ENCODE measurements at places on chromosomes 3 and 15. TPM values are rescaled to one million over a fixed set of nuclear protein-coding genes. Genes with fewer than 3 reads are reported as not detected.
A peak's percentile ranks its signal among the peaks of the same experiment; 100 is the strongest.

COLQ gene
- total RNA-seq, result 0.18 TPM

DNA sequence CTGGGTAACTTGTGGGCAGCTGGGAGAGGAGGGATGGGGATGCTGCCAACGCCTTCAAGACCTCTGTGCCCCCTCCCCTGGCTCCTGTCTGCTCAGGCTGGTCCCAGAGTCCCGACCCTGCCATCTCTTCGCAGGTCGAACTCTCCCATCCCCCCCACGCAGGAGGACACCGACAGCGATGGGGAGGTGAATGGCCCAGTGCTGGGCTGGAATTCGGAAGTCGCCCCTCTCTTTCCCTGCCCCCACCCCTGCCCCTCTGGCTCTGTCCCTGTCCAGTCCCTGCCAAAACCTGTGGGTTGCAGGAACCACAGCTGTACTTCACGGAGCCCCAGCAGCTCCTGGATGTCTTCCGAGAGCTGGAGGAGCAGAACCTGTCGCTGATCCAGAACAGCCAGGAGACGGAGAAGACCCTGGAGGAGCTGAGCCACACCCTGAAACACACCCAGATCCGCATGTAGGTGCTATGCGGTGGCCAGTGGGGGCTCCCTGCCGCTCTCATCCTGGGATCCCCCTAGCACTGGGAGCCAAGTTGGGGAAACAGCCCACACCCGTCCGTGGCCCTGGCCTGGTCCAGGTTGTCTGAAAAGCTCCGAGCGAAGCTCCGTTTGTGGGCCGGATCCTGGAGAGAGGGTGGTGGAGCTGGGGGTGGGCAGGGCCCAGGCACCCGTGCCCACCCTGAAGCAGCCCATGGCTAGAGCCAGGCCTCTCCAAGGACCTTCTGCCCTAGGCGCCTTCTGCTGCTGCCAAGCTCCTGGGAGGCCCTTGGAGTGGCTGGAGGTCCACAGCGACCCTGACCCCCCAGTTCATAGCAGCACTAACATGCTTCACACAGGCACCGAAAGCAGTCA, 28.7 kb downstream of the CFAP100 start:
- DNase-seq, result no peak

MYZAP gene
- total RNA-seq, result not detected

DNA sequence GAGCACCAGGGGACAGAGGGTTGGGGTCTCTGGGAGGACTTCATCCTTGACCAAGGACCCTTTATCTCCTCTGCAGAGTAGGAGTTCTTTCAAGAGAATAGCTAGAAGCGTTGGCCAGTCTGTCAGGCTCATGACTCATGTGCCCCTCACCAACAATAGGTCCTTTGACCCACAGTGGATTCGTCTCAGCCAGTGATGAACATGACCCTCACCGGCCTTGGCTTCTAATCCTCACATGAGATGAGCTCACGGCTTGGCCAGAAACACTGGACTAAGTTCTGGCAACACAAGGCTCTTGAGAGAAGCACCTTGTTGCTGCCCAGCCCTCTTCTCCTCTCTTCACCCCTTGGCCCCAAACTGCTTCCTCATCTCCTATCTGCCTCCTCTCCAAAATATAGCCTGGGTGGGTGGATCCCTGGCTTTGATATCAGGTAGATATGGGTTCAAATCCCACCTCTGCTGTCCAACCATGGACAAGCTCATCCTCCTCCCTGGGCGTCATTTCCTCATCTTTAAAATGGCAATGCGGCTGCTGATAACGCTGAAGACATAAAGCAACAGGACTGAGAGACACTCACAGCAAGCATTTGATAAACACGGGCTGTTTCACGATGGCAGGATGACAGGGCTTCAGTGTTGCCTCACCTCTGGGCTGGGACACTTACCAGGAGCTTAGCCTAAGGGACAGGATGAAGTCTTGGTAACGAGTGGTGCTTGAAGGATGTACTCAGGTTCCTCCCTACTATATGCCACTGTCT, 446.7 kb upstream of the PROK2 start:
- DNase-seq, result no peak

DNA sequence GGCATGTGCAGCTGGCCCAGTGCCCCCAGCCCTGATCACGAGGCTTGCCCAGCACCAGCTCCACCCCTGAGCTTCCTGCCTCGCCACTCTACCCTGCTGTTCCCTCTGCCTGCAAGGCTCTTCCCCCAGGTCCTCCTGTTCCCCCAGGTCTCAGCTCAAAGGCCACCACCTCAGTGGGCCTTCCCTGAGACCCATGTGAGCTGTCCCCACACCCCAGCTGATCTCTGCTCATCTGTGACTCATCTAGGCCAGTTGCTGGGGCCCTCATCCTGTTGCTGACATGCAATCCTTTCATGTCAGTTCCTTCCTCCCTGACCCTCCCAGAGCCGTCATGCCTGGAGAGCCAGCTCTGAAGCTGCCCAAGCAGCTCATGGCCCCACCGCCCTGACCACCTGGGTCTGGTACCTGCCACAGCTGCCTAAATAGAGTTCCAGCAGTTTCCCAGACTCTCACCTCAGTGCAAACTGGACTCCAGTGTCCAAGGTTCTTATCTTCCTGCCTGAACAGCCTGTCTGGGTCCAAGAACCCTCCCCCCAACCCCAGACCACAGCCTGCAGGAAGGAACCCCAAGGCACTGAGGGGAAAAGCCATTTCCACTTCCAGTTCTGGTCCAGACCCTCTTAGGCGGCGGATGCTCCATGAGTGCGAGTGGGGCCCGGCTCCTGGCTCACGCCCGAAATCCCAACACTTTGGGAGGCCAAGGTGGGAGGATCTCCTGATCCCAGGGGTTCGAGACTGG, 116.6 kb upstream of the IQSEC1 start:
- peak; percentile 36 for DNase-seq

OR5H14 gene
- total RNA-seq, result not detected

XIRP1 gene
- under 0.01 TPM for total RNA-seq

GRCh38 chr15:88127432-88127790, 129.1 kb downstream of the NTRK3 start:
- no peak for DNase-seq

GRCh38 chr15:57649138-57649537, 57.4 kb upstream of the POLR2M start:
- no peak for DNase-seq

DNA sequence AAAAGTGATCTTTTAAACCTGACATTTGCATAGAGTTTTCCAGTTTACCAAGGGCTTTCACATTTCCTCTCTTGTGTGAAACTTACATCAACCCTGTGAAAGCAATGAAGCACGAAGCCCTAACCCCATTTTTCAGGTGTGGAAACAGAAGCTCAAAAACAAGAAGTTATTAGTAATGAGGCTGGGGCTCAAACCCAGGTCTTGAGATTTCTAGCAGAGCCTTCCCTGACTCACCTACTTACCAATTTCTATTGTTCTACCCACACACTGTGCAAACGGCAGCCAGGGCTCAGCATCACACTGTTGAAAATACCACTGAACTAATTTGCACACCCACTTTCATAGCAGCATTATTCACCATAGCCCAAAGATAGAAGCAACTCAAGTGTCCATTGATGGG, 117.8 kb upstream of the IGF1R start:
- no peak for DNase-seq

DNA sequence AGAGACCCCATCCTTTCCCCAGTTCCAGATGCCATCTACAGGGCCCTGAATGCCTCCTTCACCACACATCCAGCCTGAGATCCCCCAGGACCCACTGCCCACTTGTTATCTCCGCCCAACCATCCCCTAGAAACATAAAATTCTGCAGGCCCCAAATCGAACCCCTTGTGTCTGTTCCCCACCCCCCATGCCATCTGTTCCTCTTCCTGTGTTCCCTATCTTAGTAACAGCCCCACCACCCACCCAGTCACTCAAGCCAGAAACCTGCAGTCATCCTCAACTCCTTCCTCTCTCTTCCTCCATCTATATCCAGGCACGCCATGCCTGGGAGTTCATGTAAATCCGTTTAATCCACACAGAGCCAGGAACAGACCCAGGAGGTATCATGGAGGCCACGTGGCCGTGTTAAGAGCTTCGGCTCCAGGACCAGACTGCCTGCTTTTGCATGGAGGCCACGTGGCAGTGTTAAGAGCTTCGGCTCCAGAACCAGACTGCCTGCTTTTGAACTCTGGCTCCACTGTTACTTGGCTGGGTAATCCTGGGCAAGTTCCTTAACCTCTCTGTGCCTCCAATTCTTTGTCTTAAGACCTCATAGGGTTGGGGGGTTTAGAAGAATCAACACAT, 4.8 kb downstream of the CSRNP1 start:
- DNase-seq, result no peak

DNA sequence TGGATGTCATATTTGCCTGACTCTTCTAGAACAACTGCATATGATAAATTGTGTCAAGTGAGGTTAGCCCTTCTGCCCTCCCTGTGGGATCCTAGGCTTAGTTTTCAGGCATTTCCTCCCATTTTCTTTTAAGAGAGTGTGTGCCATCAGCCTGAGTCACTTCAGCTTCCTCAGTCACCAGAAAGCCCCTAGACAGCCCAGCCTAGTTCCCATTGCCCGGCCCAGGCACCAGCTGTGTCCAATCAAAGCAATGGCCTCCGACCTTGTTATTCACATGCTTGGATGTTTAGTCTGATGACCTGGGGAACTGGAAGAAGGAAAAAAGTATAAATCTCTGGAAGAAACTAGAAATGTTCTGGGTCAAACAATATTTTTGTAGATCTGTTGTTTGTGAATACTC, 221.9 kb upstream of the LRIG1 start:
- DNase-seq, result peak; percentile 95

DNA sequence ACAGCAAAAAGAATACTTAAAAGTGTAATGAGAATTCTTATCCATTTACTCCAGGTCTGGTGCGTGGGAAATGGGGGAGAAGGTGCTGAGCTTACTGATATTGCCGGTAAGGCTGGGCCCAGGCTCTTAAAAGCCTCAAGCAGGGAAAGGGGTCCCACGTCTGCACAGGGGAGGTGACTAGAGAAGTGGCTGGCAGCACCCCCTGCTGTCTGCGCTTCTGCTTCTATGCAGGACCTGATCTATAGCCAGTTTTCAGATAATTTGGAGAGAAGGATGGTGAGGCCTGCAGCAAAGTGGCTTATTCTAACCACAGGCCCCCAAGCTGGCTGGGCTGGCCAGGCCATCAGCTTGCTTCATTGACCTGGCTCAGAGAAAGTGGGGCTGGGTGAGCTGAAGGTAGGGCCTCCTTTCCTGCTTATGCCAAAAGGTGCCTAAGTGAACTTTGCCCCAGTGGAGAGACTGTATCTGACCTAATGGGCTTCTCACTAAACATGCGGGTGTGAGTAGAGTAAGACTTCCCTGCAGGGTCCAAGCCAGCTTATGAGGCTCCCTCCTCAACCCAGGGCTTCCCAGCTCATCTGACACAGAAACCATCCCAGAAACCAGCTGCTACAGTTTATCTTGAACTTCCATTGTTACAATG, 30.9 kb upstream of the ATP1B3 start:
- no peak for DNase-seq

GRCh38 chr3:52147804-52148203, 6.4 kb downstream of the POC1A start:
- peak; percentile 69 for DNase-seq

TRPC1 gene
- 5.9 TPM for total RNA-seq

DNA sequence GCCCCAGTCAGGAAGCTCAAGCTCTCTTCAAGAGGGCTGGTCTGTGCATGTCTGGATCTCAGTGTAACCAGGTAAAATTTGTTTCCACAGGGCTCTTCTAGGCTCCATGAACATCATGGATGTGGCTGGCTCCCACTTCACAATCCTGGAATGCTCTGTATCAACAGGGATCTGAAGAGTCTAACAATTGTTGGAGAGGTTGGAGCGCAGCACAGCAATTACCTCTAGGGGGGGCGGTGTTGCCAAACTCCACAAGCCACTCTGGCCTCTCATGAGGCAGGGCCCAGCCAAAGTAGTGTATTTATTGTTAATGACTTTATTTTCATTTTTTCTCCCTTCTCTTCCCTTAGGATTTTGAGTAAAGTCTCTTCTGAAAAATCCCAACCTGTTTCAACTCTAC, 6.1 kb upstream of the EIF2B5 start:
- DNase-seq, result peak; percentile 58

- no peak for DNase-seq
Measured at GRCh38 chr3:130850843-130851242, 43.0 kb upstream of the ATP2C1 start.

GRCh38 chr3:187750513-187751123, 5.3 kb upstream of the BCL6 start:
- DNase-seq, result peak; percentile 20

SAMMSON gene
- not detected for total RNA-seq

- DNase-seq, result peak; percentile 98
Measured at GRCh38 chr15:32774022-32774421, 56.2 kb downstream of the GREM1 start.

GRCh38 chr15:80514071-80514780, 110.0 kb downstream of the ARNT2 start:
- peak; percentile 75 for DNase-seq

DNA sequence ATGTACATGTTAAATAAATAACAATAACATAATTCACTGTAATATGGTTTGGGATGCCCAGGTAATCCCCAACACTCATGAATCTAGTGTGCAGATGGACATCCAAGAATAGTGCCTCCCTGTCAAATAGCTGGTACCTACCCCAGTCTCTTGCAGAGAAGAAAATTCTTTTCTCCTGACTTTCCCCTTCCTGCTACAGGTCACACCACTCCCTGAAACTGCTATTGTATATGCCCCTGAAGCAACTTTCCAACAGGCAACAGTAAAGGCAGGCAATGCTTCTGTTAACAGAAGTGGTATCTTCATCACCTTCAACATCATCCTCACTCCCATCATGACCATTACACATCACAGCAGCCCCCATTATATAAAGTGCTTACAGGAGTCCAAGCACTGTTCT, 431.6 kb downstream of the MAGI1 start:
- no peak for DNase-seq

DNA sequence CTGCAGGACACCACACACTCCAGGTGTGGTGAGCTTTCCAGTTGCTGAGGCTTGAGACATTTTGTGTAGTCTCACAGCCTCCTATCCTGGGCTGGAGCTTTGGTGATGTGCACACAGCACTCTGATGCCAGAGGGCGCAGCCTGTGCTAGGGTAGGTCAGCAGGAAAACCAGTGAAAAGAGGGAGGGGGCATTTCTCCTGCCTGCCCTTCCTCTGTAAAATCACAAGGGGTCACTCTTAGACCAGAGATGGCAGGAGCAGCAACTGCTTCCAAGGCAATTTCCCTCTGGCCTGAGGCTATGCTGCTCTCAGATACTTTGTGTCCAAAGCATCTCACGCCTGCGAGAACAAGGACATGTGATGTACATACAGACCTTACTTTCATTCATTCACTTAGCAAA, 16.5 kb upstream of the MUSTN1 start:
- peak; percentile 49 for DNase-seq

GRCh38 chr3:133181392-133182150, 143.4 kb downstream of the TMEM108 start:
- no peak for DNase-seq

DNA sequence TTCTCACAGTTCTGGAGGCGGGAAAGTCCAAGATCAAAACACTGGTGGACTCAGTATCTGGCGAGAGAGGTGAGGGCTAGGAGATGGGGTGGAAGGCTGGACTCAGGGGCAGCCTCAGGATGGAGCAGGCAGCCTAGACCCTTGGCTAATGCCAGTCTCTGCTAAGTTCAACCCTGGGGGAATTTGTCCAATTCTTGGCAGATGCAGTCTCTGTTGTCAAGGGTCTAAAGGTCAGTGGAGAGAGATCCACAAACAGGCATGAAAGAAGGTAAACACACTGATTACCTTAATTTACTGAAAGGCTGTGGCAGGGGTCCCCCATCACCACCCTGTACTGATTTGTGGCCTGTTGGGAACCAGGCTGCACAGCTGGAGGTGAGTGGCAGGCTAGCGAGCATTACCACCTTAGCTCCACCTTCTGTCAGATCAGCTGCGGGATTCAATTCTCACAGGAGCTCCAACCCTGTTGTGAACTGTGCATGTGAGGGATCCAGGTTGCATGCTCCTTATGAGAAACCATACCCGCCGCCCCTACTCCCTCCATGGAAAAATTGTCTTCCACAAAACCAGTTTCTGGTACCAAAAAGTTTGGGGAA, 32.5 kb upstream of the RHCG start:
- DNase-seq, result no peak

AP2M1 gene
- 876 TPM for total RNA-seq
